ENCODE measurements at places on chromosomes 11 and 22.

GRCh38 chr22:32199341-32199740, 5.5 kb downstream of the RFPL2 start:
- DNase-seq, result no peak

DNA sequence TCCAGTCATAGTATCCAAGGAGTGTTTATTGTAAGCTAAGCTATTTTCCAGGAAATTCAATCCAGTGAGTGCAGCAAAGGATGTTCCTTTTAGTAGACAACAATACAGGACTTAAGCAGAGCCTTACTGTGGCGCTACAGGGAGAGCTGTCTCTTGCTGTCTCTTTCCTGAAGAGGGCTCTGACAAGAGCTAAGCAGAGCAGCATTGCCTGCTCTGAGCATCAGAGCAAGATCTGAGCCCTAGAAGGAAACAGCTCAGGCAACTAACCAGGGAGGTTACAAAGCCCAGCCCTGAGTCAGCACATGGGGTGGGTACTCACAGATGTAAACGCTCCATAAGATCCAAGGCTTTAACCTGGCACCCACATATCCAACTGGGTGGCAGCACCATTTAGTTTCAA, 8.0 kb downstream of the LAYN start:
- no peak for DNase-seq

DNA sequence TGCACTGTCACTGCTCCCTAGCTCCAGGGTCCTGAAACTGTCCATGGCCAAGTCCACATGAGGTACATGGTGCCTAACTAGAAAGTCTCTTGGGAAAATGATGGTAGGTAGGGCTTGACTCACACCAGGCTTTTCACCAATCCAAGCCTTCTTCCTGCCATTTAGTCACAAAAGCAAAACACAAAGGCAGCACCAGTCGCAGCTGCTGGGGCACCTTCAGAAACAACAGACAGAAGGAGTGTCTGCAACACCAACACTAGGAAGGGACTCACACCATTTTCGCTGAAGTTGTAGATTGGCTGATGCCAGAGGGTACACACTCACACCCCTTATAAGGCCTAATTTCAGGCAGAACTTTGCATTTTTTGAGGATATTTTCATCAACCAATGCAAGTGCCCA, 55.7 kb downstream of the SYTL2 start:
- no peak for DNase-seq

DNA sequence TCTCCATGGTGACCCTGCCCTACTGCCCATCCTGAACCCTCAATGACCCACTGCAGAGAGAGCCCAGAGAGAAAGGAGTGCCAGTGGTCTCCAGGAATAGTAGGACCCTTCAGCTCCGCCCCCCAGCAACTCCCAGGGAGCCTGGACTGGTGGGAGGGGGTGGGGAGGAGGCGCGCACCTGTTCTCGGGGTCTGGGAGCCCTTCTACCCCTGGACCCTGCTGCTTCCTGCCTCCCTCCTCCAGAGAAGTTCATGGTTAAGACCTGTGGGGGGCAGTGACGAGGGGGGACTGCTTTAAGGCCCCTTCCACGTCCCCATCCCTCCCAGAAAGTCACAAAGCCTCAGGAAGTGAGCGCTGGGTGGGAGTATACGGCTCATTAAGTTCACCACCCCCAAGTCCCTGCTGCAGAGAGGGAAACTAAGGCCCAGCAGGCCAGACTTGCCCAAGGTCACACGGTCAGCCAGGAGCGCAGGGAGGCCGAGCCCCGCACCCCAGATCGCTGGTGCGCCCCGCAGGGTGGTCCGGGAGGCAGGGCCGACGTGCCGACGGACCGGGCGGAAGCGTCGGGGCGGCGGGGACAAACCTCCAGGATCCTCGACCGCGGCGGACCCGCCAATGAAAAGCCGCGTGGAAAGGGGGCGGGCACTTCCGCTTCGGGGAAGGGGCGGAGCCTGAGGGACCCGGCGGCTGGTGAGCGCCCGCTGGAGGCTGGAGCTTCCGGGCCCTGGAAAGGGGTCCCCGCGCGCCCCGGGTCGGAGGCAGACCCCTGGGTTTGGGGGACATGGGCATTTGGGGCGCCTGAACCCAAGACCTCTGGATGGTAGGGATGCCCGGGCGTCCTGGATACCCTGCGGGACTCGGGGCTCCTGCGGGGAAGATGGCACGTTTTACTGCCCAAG, at the start of the genes NUDT22 and TRPT1:
Gene NUDT22, plus strand, starts transcription at position 667 of the 899 bp plus-strand sequence. CDS start 379 bp downstream, outside the sequence.
Gene TRPT1, minus strand, starts transcription at position 579 of the 899 bp plus-strand sequence. Its CDS starts 326 bp downstream, at position 253.
- DNase-seq, result peak; percentile 98

GRCh38 chr11:6448574-6448973, 7.8 kb upstream of the HPX start:
- DNase-seq, result no peak

DNA sequence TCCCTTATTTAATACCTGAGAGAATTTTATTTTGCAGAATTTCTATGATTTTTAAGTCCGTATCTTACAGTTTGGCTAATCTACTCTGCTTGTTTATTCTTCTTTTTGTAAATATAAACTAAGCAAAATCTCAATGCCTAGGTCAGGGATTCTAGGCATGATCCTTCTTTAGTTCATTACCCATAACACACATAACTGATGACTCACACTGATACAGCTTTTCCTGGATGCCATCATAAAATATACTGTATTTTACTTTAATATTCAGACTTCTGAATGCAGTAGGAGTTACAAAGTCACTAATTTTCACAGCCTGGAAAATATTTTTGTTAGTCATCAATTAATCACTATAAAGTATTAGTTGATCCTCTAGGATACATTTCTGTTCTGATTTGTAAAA, 898.2 kb upstream of the RAG2 start:
- no peak for DNase-seq

GRCh38 chr11:1597994-1598380, at the start of gene KRTAP5-2:
KRTAP5-2 (minus strand) TSS chr11:1598294; CDS start chr11:1598250, 44 bp downstream.
- DNase-seq, result no peak

- DNase-seq, result no peak
Observed at GRCh38 chr11:111402411-111402810, 23.3 kb upstream of the POU2AF1 start.

DNA sequence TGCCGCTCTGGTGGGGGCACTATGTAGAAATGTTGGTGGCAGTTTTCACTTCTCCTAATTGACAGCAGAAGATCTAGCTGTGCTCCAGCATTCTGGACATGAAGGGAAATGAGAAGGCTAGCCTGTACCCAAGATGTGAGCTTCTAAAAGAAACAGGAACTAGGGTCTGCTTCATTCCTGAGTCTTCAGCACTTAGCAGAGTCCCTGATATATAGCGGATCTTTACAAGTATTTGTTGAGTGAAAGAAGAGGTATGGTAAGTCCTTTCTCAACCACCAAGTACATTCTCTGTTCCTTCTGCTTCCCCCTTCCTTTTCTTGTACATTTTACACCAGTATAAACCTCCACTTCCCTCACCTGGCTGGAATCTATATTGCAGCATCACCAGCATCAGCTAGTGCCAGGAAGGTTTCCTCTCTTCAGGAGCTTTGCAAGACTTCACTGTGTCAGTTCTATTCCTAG, 408.3 kb upstream of the CADM1 start:
- no peak for DNase-seq

GRCh38 chr11:19420868-19421533, 180.3 kb upstream of the E2F8 start:
- no peak for DNase-seq

DNA sequence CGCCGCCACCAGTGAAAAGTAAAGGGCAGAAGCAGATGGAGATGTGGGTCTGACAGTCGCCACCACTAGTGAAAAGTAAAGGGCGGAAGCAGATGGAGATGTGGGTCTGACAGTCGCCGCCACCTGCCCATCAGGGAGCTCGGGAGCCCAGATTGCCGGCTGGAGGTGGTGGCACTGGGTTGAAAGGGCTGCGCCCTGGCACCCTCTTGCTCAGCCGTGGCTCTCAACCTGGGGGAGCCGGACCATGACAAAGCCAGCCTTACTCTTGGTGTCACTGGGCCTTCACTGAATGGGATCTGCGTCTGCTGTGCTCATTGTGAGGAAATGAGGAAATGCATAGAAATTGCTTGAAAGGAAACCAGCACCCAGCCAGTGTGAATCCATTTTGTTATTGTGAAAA, 36.3 kb downstream of the AP2A2 start:
- no peak for DNase-seq

DNA sequence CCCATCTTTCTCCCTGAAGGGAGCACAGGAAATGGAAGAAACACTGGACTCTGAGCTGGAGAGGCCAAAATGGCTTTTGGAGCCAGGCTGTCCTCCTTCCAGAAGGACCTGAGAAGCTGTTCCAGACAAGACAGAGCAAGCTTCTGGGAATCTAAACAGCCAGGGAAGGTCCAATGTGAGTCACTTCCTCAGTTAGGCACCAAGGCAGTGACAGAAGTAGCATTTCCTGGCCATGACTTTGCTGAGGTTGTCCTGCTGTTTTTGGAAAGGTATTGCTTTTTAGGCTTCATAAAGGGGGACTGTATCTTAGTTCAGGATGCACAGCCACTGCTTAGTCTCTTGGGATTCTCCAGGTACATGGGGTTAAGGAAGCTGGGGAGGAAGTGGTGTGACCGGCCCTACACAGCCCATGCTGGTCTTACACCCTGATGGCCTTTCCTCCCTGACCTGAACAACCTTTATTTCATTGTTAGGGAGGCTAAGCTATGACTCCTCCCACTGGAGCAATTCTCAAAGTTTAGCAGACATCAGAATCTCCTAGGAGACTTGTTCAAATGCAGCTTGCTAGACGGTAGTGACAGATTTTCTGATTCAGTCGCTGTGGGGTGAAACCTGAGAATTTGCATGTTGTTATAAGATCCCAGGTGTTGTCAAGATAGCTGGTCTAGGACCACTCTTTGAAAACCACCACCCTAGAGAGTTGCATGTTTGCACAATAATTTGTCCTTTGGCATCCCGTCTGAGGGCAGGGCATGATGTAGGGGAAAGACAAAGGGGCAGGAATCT, 6.8 kb upstream of the INSC start:
- no peak for DNase-seq

DNA sequence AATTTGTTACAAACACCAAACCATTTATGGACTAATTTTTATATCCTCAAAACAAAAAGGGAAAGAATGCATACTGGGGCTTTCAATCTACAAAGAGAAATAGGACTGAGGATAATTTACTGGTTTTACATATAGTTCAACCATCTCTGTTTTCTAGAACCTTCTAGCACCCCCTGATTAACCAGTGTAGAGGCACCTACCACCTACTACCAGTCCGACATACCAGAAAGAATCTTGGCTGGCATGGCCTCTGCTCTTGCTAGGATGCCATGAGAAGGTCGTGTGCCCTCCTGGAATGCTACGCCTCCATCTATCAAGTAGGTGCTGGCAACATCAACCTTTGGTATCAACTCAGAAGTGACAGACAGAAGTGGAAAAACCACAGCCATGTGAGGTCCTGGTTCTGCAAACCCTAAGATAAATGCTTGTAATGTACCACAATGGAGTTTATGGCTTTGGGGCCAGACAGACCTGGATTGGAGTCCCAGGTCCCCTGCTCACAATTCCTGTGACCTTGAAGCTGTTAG, 28.2 kb downstream of the MYH9 start:
- no peak for DNase-seq

DNA sequence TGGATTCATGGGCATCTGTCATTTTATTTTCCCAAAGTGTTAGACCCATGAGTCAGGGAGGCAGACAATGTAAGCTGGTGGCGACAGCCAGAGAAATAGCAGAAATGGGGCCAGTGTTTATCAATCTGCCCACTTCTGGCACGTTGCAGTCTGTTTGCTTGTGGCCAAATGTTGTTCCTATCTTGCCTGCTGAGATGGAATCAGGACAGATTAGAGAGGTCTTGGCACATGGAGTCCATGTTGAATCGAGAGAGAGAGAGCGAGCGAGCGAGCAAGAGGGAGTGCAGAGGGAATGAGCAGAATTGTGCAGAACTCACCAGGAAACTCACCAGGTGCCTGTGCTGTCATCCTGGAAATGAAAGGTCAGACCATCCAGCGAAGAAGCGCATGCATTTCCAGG, 21.9 kb upstream of the PARVG start:
- no peak for DNase-seq

GRCh38 chr11:116517077-116517476, 255.7 kb downstream of the BUD13 start:
- DNase-seq, result no peak

DNA sequence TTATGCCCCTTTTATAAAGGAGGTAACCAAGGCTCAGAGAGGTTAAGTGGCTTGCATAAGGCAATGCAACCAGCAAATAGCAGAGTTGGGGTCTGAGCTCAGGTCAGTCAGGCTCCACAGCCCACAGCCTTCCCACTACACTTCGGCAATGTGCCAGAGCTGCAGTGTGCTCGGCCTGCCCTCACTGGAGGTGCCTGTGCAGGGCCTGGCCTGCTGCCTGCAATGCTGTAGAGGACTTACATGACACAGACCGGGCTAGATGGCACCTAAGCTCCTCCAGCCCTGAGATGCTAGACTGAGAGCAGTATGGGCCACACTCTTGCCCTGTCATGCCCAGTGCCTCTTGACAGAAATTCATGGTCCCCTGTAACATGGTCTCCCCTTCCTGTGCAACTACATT, 49.8 kb downstream of the SERPINH1 start:
- no peak for DNase-seq

DNA sequence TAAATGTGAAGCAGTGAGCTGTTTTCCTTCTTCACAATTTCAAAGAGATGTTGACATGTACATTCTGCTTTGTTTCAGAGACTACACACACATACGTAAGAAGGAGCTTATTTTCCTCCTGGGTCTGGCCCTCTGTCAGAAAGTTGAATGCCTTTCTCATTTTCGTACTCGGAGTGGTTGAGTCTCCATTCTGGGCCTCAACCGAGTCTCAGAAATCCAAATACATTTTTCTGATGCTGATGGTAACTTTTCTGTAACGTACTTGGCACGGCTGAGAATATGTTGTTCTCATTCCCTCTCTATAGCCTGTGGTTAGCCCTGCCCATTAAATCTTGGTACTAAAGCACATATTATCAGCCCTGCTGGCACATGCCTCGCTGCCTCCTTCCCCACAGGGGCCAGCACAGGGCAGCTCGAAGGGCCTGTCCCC, 25.3 kb downstream of the PARVA start:
- DNase-seq, result no peak

DNA sequence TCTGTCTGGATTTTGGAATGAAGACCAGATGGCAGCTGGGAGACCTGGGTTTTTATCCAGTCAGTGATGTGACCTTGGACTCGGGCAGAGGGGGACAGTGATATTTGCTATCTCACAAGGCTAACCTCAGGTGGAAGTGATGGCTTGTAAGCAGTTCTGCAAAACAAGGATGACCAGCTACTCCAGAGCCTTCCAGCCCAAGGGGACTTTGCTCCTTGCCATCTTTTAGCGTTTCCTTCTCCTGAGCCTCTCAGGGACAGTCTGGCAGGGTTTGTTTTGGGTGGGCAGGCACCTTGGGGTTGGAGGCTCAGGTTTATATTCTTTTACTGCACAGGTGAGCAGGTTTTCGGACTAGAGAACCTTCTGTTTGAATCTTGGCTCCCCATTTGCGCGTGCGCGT, 9.5 kb upstream of the OSBP2 start:
- DNase-seq, result no peak

GRCh38 chr11:103662880-103663279, 373.6 kb upstream of the DDI1 start:
- no peak for DNase-seq

All from activated CD8-positive, alpha-beta memory T cell treated with anti-CD3 and anti-CD28 coated beads, Interleukin-2, amount 50 U/mL, for 48 hours (primary cell).